ENCODE measurements at places on chromosomes 2 and 18. TPM values are rescaled to one million over a fixed set of nuclear protein-coding genes. Genes with fewer than 3 reads are reported as not detected.

GRCh38 chr2:143819764-143820163, 690.5 kb downstream of the ARHGAP15 start:
- H3K27me3 ChIP-seq = no peaks in the 10 kb centered on the region
- DNase-seq = no peak
- no peak overlapping the region for H3K27ac ChIP-seq
- H3K36me3 ChIP-seq = no peaks in the 10 kb centered on the region

The IRS1 gene
- total RNA-seq = 15.1 TPM

DNA sequence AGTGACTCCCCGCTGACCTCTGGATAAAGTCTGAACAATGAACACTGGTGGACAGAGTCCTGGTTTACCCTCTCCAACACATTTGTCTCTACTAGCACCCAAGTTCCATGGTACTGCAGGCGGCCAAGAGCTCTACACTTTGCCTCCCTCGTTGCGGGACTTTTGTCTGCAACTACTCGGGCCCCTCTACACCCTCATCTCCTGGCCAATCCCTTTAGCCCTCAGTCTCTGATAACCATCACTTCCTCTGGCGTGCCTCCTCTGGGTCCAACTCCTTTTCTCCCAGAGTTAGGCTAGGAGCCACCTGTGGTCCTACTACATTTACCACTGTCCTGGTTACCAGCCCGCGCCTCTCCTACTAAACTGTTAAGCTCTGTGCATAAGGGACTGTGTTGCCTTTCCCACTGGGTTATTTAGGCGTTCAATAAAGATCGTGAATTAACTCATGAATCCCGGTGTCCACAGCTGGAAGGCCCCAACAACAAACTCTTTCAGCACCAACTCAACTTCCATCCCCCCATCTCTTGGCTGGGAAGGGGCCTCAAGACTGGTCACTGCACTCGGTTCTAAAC, 757 bp downstream of the HDHD2 start:
- H3K4me3 ChIP-seq = peak overlapping the region; percentile 96
- H3K27me3 ChIP-seq = no peaks in the 10 kb centered on the region
- H3K36me3 ChIP-seq = peaks cover 2% of the 10 kb centered on the region
- peaks cover 45% of the 10 kb centered on the region for H3K4me1 ChIP-seq
- H3K27ac ChIP-seq = peak overlapping the region; percentile 96

The STAT4 gene
- 1.0 TPM for total RNA-seq

DNA sequence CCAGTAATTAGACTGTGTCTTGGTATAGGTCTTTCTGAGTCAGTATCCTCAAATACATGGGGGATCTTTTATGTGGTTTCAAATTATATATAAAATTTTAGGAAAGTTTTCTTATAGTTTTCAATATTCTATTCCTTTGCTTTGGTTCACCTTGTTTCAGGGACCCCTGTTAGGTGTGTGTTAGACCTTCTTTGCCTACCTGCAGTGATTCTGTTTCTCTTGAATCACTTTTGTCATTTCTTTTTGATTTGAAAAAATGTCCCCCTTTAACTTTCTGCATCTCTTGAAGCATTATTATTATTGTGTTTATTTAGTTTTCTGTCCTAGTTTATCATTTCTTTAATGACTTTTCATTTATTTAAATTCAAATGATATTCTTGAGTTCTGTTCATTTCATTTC, 98.7 kb downstream of the FHOD3 start:
- no peak for DNase-seq
- no peak overlapping the region for H3K4me3 ChIP-seq
- peaks cover 21% of the 10 kb centered on the region for H3K36me3 ChIP-seq
- no peaks in the 10 kb centered on the region for H3K4me1 ChIP-seq

GRCh38 chr2:125696560-125696959, 959.4 kb upstream of the GYPC start:
- no peak overlapping the region for H3K4me3 ChIP-seq
- no peaks in the 10 kb centered on the region for H3K36me3 ChIP-seq
- peaks cover 6% of the 10 kb centered on the region for H3K4me1 ChIP-seq
- no peak for DNase-seq
- no peaks in the 10 kb centered on the region for H3K27me3 ChIP-seq
- no peak overlapping the region for H3K27ac ChIP-seq

The ZBTB14 gene
- total RNA-seq = 22.4 TPM

The TMEM178A gene
- total RNA-seq = 12.0 TPM

The PRKAG3 gene
- not detected for total RNA-seq

DNA sequence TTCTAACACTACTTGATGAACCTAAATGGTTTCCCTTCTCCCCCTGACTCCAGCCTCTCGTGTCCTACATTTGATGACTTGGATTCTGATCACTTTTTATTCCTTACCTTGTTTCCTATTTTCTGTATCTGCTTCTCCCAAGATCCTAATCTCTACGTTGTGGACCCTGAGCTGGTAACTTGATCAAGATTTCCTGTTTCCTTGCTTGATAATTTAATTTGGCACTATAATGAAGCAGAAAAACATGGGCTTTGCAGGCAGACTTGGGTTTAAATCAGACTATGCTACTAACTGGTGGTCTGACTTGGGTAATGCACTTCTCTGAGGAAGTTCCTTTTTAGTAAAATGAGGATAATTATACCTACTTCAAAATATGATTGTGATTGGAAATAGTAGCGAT, 11.7 kb upstream of the FBXO11 start:
- H3K27ac ChIP-seq = no peak overlapping the region
- DNase-seq = no peak
- no peaks in the 10 kb centered on the region for H3K36me3 ChIP-seq
- peaks cover 14% of the 10 kb centered on the region for H3K4me1 ChIP-seq
- no peak overlapping the region for H3K4me3 ChIP-seq
- H3K27me3 ChIP-seq = no peaks in the 10 kb centered on the region

- no peaks in the 10 kb centered on the region for H3K4me1 ChIP-seq
- no peaks in the 10 kb centered on the region for H3K27me3 ChIP-seq
- DNase-seq = no peak
- H3K4me3 ChIP-seq = no peak overlapping the region
- no peak overlapping the region for H3K27ac ChIP-seq
Observed at GRCh38 chr2:241498115-241499070, 10.0 kb downstream of the STK25 start.

- no peaks in the 10 kb centered on the region for H3K27me3 ChIP-seq
- no peak overlapping the region for H3K4me3 ChIP-seq
- H3K27ac ChIP-seq = no peak overlapping the region
- peaks cover 7% of the 10 kb centered on the region for H3K4me1 ChIP-seq
Observed at GRCh38 chr2:189306525-189306924, 127.0 kb upstream of the COL5A2 start.

- no peak overlapping the region for H3K4me3 ChIP-seq
- peaks cover 3% of the 10 kb centered on the region for H3K27me3 ChIP-seq
- H3K4me1 ChIP-seq = no peaks in the 10 kb centered on the region
- no peak overlapping the region for H3K27ac ChIP-seq
- DNase-seq = no peak
Observed at GRCh38 chr2:101578671-101579070, 103.8 kb upstream of the RFX8 start.

The SIX2 gene
- total RNA-seq = not detected

- H3K4me1 ChIP-seq = peaks cover 10% of the 10 kb centered on the region
- no peak overlapping the region for H3K27ac ChIP-seq
- no peaks in the 10 kb centered on the region for H3K27me3 ChIP-seq
- H3K4me3 ChIP-seq = no peak overlapping the region
Observed at GRCh38 chr18:76957384-76958355, 135.3 kb downstream of the ZNF236 start.

The TRIM43B gene
- total RNA-seq = not detected

DNA sequence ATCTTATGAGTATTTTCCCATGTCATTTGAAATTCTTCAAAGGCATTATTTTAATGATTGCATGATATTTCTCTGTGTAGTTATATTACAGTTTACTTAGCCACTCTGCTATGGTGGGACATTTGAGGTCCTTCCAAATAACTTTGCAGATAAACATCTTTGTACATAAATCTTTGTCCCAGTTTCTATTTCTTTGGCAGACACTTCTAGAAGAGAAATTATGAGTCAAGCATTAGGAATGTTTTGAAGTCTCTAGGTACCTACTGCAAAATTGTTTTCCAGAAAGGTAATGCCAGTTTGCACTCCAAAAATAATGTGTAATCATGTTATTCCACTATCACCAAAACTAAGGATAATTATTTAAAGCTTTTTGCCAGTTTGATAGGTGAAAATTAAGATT, 149.7 kb downstream of the EN1 start:
- H3K4me1 ChIP-seq = peaks cover 5% of the 10 kb centered on the region
- no peak overlapping the region for H3K4me3 ChIP-seq
- DNase-seq = no peak
- no peaks in the 10 kb centered on the region for H3K36me3 ChIP-seq
- H3K27me3 ChIP-seq = peaks cover 5% of the 10 kb centered on the region
- no peak overlapping the region for H3K27ac ChIP-seq

GRCh38 chr2:47269316-47270232, 114.5 kb upstream of the STPG4 start:
- H3K27ac ChIP-seq = peak overlapping the region; percentile 28
- peaks cover 28% of the 10 kb centered on the region for H3K4me1 ChIP-seq
- no peak for DNase-seq
- no peak overlapping the region for H3K4me3 ChIP-seq

The OXER1 gene
- total RNA-seq = 1.7 TPM

The IL37 gene
- not detected for total RNA-seq

DNA sequence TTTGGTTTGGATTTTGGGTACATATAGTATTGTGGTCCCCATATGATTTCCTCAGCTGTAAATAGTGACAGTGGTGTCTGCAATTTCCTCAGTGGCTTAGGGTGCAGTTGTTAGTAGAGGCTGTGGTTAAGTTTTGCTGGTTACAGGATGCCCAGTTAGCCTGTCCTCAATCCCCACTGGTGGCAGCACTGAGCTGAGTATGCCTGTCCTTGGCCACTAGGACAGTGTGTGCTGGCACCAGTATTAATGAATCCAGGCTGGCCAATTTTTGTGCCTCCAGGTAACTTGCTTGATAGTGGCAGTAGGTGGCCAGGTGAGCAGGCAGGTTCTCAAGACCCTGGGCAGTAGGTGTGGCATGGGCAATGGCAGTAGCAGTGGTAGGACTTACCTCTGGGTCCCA, 973.1 kb downstream of the TMEM182 start:
- no peak overlapping the region for H3K4me3 ChIP-seq
- H3K4me1 ChIP-seq = no peaks in the 10 kb centered on the region
- DNase-seq = no peak

- peaks cover 17% of the 10 kb centered on the region for H3K4me1 ChIP-seq
- peaks cover 8% of the 10 kb centered on the region for H3K27me3 ChIP-seq
- H3K36me3 ChIP-seq = no peaks in the 10 kb centered on the region
Observed at GRCh38 chr2:26704441-26704977, 12.0 kb downstream of the KCNK3 start.

DNA sequence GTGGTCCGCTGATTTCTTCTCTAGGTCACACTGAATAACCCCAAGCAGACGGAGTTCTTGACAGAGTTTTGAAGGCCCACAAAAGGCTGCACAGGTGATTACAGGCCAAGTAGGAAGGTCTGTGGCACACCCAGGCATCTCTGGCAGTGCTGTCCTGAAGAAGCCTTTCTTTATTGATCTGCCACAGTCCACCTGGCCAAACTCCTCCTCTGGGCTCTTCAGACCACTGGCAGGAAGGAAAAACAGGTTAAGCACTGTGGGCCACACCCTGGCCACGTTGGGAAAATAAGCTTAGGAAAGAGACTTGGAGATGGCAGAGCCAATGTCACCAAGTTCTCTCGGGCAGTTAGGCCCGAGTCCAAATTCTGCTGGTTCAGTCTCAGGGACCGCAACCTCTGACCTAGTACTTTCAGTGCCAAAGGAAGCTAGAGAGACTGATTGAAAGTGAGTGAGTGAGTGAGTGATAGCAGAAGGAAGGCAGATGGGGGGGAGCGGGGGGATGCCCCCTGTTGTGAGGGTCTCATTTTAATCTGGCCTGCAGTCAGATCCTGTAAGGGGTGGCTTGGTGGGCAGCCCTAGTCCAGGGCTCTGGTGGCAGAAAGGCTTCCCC, 102.9 kb downstream of the TGFA start:
- H3K27me3 ChIP-seq = no peaks in the 10 kb centered on the region
- H3K4me3 ChIP-seq = no peak overlapping the region
- no peak overlapping the region for H3K27ac ChIP-seq
- no peak for DNase-seq

- no peaks in the 10 kb centered on the region for H3K27me3 ChIP-seq
- no peak overlapping the region for H3K27ac ChIP-seq
- no peak for DNase-seq
- H3K4me1 ChIP-seq = peaks cover 7% of the 10 kb centered on the region
- H3K36me3 ChIP-seq = no peaks in the 10 kb centered on the region
Observed at GRCh38 chr2:40281021-40281940, 170.6 kb downstream of the SLC8A1 start.

DNA sequence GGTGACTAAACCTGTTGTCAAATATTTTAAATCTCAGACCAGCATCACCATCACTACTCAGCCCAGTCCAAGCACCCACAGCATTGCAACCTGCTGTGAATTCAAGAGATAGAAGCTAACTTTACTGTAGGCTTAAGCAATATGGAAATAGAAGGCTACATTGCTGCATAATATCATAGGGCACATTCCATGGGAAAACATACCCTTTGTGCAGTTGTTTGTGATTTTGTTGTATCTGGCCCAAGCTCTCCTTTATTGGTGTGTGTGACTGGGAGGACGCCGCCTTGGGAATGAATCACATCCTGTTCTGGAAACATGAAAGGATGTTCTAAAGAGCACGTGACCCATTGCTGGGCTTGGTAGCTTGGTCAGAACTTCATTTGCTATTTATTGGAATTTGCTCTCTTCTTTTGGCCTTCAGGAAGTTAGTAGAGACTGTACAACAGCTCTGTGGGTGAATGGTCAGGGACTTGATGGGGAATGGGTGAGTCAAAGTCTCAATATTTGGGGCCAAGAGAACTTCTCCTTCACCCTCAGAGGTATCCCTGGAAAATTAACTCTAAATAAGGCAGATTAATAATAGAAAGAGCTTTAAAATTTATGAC, 106.8 kb upstream of the SERPINE2 start:
- no peak overlapping the region for H3K4me3 ChIP-seq
- DNase-seq = no peak
- no peaks in the 10 kb centered on the region for H3K36me3 ChIP-seq
- peaks cover 28% of the 10 kb centered on the region for H3K4me1 ChIP-seq
- no peaks in the 10 kb centered on the region for H3K27me3 ChIP-seq

GRCh38 chr18:50422286-50422898, 47.5 kb downstream of the SKA1 start:
- peaks cover 2% of the 10 kb centered on the region for H3K27me3 ChIP-seq
- no peak overlapping the region for H3K27ac ChIP-seq
- H3K36me3 ChIP-seq = peaks cover 8% of the 10 kb centered on the region
- no peak overlapping the region for H3K4me3 ChIP-seq
- DNase-seq = no peak

GRCh38 chr2:98793275-98793674, 62.3 kb upstream of the MGAT4A start:
- H3K4me3 ChIP-seq = no peak overlapping the region
- peaks cover 3% of the 10 kb centered on the region for H3K27me3 ChIP-seq
- H3K36me3 ChIP-seq = no peaks in the 10 kb centered on the region
- H3K27ac ChIP-seq = no peak overlapping the region
- no peak for DNase-seq
- H3K4me1 ChIP-seq = peaks cover 12% of the 10 kb centered on the region

GRCh38 chr2:240732184-240732583, 40.5 kb downstream of the AQP12A start:
- no peak overlapping the region for H3K27ac ChIP-seq
- no peak for DNase-seq
- no peak overlapping the region for H3K4me3 ChIP-seq
- H3K36me3 ChIP-seq = no peaks in the 10 kb centered on the region
- H3K4me1 ChIP-seq = no peaks in the 10 kb centered on the region

Data from neural crest cell (in vitro differentiated cells).